ENCODE measurements at places on chromosomes 11 and 22. TPM values are rescaled to one million over a fixed set of nuclear protein-coding genes. Genes with fewer than 3 reads are reported as not detected.

DNA sequence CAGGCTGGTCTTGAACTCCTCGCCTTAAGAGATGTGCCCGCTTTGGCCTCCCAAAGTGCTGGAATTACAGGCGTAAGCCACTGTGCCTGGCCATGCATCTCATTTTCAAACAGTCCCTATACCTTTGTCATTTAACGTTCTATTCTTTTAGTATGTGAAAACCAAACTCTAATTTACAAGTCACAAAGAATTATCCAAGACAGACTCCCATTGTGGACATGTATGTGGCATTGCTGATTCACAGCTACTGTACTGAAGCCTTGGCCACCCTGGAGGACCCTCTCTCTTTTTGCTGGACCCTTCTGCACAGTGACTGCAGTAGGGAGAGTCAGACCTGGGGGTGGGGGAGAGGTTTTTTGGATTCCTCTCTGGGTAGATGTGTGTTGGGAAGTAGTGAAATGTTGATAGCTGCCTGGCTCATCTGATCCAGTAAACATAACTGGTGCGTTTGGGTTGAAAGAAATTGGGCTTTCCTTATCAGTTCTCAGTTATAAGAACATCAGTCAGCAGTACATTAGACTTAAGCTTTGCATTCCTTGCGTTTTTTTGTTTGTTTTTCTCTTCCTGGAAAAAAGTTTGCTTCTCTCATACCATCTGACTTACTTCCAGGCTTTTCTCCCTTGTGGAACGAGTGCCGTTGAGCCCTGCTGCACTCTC is 65.9 kb downstream of the MED15 start:
- no peaks in the 10 kb centered on the region for H3K27me3 ChIP-seq
- peaks cover 12% of the 10 kb centered on the region for H3K4me1 ChIP-seq
- no peak overlapping the region for H3K4me3 ChIP-seq
- no peak overlapping the region for H3K27ac ChIP-seq
- DNase-seq, result no peak
- H3K36me3 ChIP-seq, result peaks cover 58% of the 10 kb centered on the region

GRCh38 chr22:36308880-36309279 is 55.9 kb downstream of the APOL1 start:
- H3K27ac ChIP-seq, result no peak overlapping the region
- no peaks in the 10 kb centered on the region for H3K4me1 ChIP-seq
- DNase-seq, result no peak
- no peaks in the 10 kb centered on the region for H3K27me3 ChIP-seq
- H3K36me3 ChIP-seq, result peaks cover 87% of the 10 kb centered on the region

Gene MEI1
- not detected for polyA plus RNA-seq

- no peak for DNase-seq
- H3K27ac ChIP-seq, result peak overlapping the region; percentile 16
- H3K4me1 ChIP-seq, result peaks cover 4% of the 10 kb centered on the region
- no peak overlapping the region for H3K4me3 ChIP-seq
These were observed 262.0 kb upstream of the PITPNB start for GRCh38 chr22:28180804-28181731.

- no peaks in the 10 kb centered on the region for H3K36me3 ChIP-seq
- H3K27ac ChIP-seq, result no peak overlapping the region
- no peak for DNase-seq
These were observed 1.6 kb upstream of the SHANK3 start for GRCh38 chr22:50670914-50671538.

Gene SCGB1D2
- not detected for polyA plus RNA-seq

Gene TUB
- polyA plus RNA-seq, result 11.3 TPM

Gene HARBI1
- polyA plus RNA-seq, result 2.4 TPM

DNA sequence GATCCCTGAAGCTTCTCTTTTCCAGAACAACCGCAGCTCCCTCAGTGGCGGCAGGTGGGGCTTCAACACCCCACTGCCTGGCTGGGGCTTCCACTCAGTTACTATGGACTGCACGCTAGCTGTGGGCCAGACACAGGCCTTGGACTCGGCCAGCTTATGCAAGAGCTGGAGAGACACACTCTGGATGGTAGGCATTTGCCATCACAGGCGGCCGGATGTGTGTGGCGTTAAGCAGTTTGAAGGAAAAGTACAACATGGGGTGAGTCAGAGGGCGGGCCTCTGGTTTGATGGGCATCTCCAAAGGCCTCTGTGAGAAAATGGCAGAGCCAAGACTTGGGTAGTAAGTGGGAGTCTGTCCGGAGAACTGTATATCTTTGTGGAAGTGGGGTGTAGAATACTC is 17.6 kb downstream of the KCNJ4 start:
- no peaks in the 10 kb centered on the region for H3K4me1 ChIP-seq
- no peak overlapping the region for H3K27ac ChIP-seq
- no peak overlapping the region for H3K4me3 ChIP-seq
- H3K27me3 ChIP-seq, result no peaks in the 10 kb centered on the region
- DNase-seq, result no peak
- no peaks in the 10 kb centered on the region for H3K36me3 ChIP-seq

Gene SLC6A5
- polyA plus RNA-seq, result not detected

GRCh38 chr11:76615950-76616349 is 54.6 kb downstream of the LRRC32 start:
- H3K27ac ChIP-seq, result no peak overlapping the region
- H3K36me3 ChIP-seq, result no peaks in the 10 kb centered on the region
- no peaks in the 10 kb centered on the region for H3K4me1 ChIP-seq
- no peak overlapping the region for H3K4me3 ChIP-seq
- no peak for DNase-seq

Gene LRRC10B
- polyA plus RNA-seq, result 0.11 TPM

Gene KRTAP5-10
- not detected for polyA plus RNA-seq

Gene LUZP2
- polyA plus RNA-seq, result 0.06 TPM

Gene RAB38
- polyA plus RNA-seq, result 0.66 TPM

- no peaks in the 10 kb centered on the region for H3K4me1 ChIP-seq
- no peak for DNase-seq
- no peak overlapping the region for H3K27ac ChIP-seq
- no peaks in the 10 kb centered on the region for H3K36me3 ChIP-seq
- no peak overlapping the region for H3K4me3 ChIP-seq
These were observed 14.9 kb downstream of the FZD4 start for GRCh38 chr11:86940122-86940777.

Gene MRGPRD
- not detected for polyA plus RNA-seq

DNA sequence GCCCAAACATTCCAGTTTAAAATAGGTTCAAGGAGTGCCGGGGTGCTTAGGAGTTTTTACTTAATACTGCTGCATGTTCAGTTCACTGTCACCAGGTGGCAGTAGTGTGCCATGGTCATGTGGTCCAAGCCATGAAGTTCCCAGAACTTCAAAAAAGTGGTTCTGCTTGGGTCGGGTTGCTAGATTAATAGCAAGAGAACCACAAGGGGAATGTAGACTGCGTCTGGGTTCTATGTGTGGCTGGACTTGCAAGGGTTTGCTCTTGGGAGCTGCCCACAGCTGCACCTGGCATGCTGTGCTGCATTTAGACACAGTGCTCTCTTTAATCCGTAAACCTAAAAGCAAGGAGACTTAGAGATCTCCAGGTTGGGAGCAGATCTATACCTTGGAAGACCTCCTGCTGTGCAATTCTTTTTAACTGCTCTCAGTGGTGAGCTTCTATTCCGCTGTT is 6.5 kb upstream of the SPON1 start:
- peak; percentile 44 for DNase-seq
- H3K4me3 ChIP-seq, result no peak overlapping the region
- no peak overlapping the region for H3K27ac ChIP-seq
- H3K36me3 ChIP-seq, result no peaks in the 10 kb centered on the region
- H3K27me3 ChIP-seq, result peaks cover 11% of the 10 kb centered on the region

DNA sequence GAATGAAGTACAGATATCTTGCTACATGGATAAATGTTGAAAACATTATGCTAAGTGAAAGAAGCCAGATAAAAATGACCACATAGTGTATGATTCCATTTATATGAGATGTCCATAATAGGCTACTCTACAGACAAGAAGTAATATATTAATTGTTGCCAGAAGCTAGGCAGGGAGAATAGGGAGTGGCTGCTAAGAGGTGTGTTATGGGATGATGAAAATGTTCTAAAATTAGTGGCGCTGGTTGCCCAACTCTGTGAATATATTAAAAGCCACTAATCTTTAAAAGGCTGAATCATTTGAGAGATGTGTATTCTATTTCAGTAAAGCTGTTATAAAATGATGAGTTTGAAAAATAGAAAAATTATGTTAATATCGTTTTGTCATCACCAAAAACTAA is 144.4 kb downstream of the NCAM1 start:
- H3K27ac ChIP-seq, result no peak overlapping the region
- peaks cover 18% of the 10 kb centered on the region for H3K4me1 ChIP-seq
- no peak for DNase-seq
- H3K27me3 ChIP-seq, result no peaks in the 10 kb centered on the region

DNA sequence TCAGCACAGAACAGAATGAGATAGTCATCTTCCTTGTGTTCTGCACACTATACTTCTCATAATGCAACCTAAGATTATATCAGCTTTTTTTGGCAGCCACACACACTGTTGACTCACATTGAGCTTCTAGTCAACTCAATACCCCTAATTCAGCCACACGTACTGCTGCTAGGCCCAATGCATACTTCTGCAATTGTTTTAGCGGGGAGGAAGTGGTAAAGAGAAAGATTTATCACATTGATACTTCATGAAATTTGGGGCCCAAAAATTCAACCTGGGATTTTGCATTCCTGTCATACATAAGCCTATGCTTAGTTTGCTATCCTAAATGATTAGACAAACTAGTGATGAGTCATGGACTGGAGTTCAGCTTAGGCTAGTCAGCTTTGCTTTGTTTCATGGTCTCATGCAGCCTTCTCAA is 8.6 kb upstream of the UPB1 start:
- H3K36me3 ChIP-seq, result no peaks in the 10 kb centered on the region
- no peaks in the 10 kb centered on the region for H3K4me1 ChIP-seq
- H3K27me3 ChIP-seq, result no peaks in the 10 kb centered on the region
- H3K4me3 ChIP-seq, result no peak overlapping the region
- H3K27ac ChIP-seq, result peak overlapping the region; percentile 84
- DNase-seq, result no peak

Gene TALDO1
- 103 TPM for polyA plus RNA-seq

- peaks cover 12% of the 10 kb centered on the region for H3K4me1 ChIP-seq
- no peak for DNase-seq
- no peaks in the 10 kb centered on the region for H3K36me3 ChIP-seq
- no peak overlapping the region for H3K4me3 ChIP-seq
These were observed 233.3 kb downstream of the CTTN start for GRCh38 chr11:70631624-70632047.

DNA sequence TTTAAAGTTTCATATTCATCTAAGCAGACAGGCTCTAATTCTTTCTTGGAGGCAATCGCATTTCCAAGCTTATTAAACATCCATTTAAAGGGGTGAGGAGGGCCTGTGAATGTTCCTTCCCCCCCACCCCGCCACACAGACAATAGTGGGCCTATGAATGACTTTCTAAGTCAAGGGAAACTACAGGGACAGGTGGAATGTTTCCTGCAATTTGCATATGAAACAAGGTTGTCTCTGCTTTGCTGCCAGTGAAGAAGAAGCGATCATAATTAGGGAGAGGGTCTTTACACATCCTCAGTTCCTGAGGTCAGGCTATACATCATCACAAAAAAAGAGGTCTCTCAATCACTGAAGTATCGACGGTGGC is 127.9 kb upstream of the OPCML start:
- DNase-seq, result no peak
- no peaks in the 10 kb centered on the region for H3K4me1 ChIP-seq
- H3K36me3 ChIP-seq, result no peaks in the 10 kb centered on the region

GRCh38 chr11:66011785-66012303 is at the start of gene CST6:
Gene CST6 (plus strand): TSS chr11:66012008. CDS start chr11:66012045, 37 bp downstream.
- no peaks in the 10 kb centered on the region for H3K36me3 ChIP-seq
- peak; percentile 52 for DNase-seq
- peaks cover 15% of the 10 kb centered on the region for H3K4me1 ChIP-seq
- H3K27ac ChIP-seq, result no peak within 1 kb of the TSS
- no peak within 1 kb of the TSS for H3K4me3 ChIP-seq

Gene SLC25A17
- 11.1 TPM for polyA plus RNA-seq

- H3K4me1 ChIP-seq, result no peaks in the 10 kb centered on the region
- peak overlapping the region; percentile 11 for H3K27ac ChIP-seq
- peak; percentile 67 for DNase-seq
- H3K27me3 ChIP-seq, result no peaks in the 10 kb centered on the region
- H3K36me3 ChIP-seq, result peaks cover 69% of the 10 kb centered on the region
These were observed 73.8 kb upstream of the GAL start for GRCh38 chr11:68610452-68611116.

DNA sequence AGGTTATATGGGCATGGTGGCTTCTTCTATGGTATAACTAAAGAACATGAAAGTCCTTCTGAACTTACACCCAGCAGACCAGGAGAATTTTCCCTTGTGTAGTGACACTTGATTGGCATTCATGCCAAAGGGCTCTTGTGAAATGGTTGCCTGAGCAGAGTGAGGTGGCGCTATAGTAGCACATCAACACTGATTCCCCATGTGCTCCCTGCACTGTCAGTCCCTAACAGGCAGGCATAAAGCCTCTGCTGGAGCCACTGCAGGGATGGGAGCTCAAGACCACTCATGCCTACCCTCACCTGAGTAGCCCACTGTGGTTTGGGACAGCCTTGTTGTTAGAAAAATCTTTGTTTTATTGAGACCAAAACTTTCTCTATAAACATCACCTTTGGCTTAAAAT is 92.6 kb upstream of the LIN7C start:
- no peak for DNase-seq
- no peak overlapping the region for H3K4me3 ChIP-seq
- no peaks in the 10 kb centered on the region for H3K27me3 ChIP-seq
- H3K4me1 ChIP-seq, result no peaks in the 10 kb centered on the region
- H3K36me3 ChIP-seq, result no peaks in the 10 kb centered on the region
- H3K27ac ChIP-seq, result no peak overlapping the region

DNA sequence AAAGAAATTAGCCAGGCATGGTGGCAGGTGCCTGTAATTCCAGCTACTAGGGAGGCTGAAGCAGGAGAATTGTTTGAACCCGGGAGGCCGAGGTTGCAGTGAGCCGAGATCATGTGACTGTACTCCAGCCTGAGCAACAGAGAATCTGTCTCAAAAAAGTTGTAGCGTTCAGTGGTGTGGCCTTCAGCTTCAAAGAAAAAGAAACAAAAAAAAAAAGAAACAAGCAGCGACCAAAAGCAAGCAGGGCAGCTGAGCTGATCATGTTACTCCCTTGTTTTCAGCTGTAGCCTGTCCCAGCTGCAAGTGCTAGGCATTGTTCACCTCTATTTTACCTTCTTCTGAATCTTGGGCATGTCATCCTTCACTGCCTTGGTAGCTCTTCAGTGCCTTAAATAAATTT is 37.0 kb downstream of the SFI1 start:
- peaks cover 5% of the 10 kb centered on the region for H3K36me3 ChIP-seq
- H3K4me3 ChIP-seq, result no peak overlapping the region
- DNase-seq, result no peak
- H3K4me1 ChIP-seq, result peaks cover 8% of the 10 kb centered on the region

DNA sequence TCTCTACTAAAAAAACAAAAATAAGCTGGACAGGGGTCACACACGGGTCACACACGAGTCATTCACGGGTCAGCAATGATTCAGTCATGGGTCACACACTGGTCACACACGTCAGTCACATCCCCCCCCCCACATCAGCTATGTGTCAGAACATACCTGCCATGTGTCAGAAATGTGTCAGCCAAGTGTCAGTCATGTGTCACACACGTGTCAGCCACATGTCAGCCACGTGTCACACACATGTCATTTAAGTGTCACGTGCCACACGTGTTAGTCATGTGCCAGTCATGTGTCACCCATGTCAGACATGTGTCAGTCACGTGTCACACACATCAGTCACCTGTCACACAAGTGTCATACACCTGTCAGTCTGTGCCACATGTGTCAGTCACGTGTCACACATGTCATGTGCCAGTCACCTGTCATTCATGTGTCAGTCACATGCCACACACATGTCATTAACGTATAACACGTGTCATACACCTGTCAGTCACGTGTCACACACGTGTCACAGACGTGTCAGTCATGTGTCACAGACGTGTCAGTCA is 28.7 kb upstream of the MMP20 start:
- H3K27me3 ChIP-seq, result no peaks in the 10 kb centered on the region
- no peak overlapping the region for H3K27ac ChIP-seq
- H3K4me3 ChIP-seq, result no peak overlapping the region

All from SK-N-SH (cell line).